ENCODE measurements at places on chromosomes 5 and 9. TPM values are rescaled to one million over a fixed set of nuclear protein-coding genes. Genes with fewer than 3 reads are reported as not detected.

GRCh38 chr9:86670076-86670475, 277.2 kb downstream of the GAS1 start:
- no peak for DNase-seq

DNA sequence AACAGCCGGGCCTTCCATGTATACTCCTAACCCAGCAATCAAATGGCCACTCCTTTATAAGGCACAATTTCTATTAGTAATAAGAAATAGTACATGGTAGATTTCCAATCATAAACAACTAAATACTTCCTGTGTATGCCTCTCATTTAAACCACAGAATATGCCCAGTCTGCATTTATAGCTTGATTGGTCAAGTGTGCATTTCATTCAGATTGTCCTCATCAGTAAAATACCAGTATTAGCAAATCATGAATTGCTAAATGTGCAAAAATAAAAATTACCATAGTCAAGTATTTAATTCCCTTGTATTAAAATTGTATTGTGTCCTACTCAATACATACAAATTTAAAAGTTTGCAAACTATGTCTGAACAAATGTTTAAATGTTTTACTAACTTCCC, 406.2 kb downstream of the KDM4C start:
- DNase-seq, result no peak

GRCh38 chr9:97628668-97629067, 4.5 kb downstream of the TSTD2 start:
- no peak for DNase-seq

- no peak for DNase-seq
Observed at GRCh38 chr9:2591967-2592366, 29.6 kb upstream of the VLDLR start.

- no peak for DNase-seq
Observed at GRCh38 chr9:114100536-114100935, 1.4 kb upstream of the KIF12 start.

DNA sequence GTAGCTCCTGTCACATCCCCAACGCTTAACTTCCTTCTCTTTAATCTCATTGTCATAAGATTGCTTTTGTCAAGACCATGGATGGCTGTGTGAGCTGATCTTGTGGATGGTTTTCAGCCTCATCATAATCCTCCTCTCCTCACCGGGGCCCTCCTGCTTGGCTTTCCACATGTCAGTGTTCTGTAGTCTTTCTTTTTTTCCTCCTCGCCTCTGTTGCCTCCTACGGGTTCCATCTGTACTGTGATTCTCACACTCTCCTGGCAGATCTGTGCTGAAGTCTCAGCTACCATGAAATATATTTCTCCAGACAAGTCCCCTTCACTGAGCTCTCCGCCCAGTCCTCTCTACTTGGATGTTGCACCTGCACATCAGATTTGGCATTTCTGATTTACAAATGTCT, 34.9 kb upstream of the FAM120AOS start:
- no peak for DNase-seq

DNA sequence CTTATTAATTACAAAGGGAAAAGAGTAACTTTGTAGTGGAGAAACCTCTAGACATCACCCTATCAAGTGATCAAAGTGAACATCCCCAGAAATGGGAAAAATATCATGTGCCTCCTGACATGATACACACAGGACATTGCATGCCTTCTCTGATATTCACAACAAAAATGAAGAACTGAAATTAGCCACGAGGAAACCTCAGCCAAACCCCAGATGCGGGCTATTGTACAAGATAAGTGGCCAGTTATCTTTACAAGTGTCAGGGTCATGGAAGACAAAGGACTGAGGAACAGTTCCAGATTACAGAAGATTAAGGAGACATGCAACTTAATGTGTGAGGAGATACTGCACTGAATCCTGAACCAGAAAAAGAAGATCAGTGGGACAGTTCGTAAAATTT, 23.8 kb upstream of the NPM1 start:
- DNase-seq, result no peak

- DNase-seq, result no peak
Observed at GRCh38 chr5:154293219-154293618, 102.7 kb downstream of the GALNT10 start.

GRCh38 chr5:107937204-107937603, 266.5 kb upstream of the EFNA5 start:
- no peak for DNase-seq

DNA sequence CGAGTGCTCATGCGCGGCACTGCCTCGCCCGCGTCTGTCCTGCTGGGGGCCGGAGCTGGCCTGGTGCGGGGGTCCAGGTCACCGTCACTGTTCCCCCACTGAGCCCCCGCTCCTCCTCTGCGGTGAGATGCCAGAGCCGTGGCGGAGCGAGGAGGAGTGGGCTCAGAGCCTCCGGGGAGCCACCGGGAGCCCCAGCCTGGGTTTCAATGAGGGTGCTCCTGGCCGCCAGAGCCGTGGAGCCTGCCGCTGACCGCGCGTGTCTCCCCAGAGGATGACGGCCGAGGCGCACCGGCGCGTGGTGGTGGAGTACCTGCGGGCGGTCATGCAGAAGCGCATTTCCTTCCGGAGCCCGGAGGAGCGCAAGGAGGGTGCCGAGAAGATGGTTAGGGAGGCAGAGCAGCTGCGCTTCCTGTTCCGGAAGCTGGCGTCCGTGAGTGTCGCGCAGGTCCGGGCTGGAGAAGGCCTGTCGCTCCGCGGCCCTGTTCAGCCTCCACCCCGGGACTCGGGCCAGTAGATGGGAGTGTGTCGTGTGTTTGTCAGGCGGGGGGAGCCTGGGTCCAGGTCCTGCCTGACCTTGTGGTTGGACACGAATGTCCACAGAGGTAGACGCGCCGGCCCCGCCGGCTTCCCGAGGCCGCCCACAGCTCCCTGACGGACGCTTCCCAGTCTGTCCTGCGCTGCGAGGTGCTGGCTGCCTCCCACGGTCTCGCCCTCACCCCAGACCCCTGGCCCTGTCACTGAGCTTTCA, 22.0 kb downstream of the EXOC3 start:
- peak; percentile 11 for DNase-seq

Gene SLC6A19
- total RNA-seq, result not detected

DNA sequence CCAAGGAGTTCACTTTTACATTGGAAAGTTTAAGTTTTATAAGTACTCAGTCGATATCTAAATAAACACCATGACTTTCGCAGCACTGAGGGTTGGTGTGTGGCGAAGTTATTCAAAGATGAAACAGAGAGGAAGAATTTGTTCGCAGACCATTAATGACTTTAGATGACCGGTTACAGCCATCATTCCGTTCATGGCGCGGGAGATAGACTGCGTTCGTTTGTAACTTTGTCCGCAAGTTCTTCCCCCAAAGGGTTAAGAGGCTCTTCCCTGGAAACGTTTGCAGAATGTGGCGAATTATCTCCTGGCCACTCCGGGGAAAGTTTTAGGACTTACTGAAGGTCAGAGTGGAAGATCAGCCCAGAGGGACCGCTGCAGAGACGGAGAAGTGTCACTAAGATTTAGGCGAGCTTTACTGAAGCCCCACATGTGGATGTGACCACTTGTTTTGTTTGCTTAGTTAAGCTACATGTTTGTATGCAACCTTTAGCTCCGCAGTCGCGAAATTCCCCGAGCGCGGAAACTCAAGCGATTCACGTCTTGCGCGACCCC, 2.2 kb upstream of the FOXD1 start:
- no peak for DNase-seq

Gene MEGF10
- 0.47 TPM for total RNA-seq

Gene ADGRD2
- not detected for total RNA-seq

DNA sequence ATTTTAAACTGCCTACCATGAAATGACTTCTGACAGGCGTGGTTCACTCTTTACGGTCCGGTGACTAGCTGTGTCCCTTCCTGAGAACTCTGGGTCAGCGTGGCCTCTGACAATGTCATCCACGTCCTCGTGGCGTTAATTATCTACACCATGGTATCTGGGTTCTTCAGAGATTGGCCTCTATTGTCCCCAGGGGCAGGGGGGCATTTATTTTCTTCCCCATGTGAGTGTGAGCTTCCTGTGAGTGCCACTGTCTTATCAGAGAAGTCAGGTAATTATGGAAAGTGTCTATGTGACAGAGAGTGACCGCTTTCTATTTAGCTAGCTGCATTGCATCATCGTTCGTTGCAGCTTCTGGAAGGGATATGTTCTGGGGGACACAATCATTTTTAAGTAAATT, 77.2 kb downstream of the FBXL7 start:
- peak; percentile 33 for DNase-seq

Gene FIBCD1
- total RNA-seq, result 0.58 TPM

- DNase-seq, result no peak
Observed at GRCh38 chr9:34545497-34545896, 22.7 kb upstream of the ENHO start.

DNA sequence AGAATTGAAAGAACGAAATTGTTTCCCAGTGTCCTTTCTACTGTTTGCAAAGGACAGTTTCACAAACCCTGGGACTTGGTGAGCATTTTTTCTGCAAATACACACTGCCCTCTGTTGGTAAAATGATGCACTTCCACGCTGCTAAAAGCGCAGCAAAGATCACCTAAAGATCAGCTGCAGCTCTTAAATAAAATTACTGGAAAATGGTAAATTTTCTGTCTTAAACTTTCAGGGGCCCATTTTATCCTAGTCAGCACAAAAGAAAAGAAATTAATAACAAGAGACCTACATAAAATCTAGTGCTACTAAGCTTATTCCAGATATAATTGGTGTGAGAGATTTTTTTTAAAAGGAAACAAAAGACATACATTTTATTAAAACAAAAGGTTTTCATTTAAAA, 566.0 kb downstream of the CAAP1 start:
- DNase-seq, result no peak

Gene PCDHA3
- total RNA-seq, result not detected

Gene CDHR2
- 0.33 TPM for total RNA-seq

Measured in left ventricle myocardium inferior (tissue), 1 donor.